ENCODE measurements at places on chromosomes 6 and 20.

GRCh38 chr6:123016431-123017103, 20.5 kb downstream of the CLVS2 start:
- DNase-seq = peak; percentile 9

DNA sequence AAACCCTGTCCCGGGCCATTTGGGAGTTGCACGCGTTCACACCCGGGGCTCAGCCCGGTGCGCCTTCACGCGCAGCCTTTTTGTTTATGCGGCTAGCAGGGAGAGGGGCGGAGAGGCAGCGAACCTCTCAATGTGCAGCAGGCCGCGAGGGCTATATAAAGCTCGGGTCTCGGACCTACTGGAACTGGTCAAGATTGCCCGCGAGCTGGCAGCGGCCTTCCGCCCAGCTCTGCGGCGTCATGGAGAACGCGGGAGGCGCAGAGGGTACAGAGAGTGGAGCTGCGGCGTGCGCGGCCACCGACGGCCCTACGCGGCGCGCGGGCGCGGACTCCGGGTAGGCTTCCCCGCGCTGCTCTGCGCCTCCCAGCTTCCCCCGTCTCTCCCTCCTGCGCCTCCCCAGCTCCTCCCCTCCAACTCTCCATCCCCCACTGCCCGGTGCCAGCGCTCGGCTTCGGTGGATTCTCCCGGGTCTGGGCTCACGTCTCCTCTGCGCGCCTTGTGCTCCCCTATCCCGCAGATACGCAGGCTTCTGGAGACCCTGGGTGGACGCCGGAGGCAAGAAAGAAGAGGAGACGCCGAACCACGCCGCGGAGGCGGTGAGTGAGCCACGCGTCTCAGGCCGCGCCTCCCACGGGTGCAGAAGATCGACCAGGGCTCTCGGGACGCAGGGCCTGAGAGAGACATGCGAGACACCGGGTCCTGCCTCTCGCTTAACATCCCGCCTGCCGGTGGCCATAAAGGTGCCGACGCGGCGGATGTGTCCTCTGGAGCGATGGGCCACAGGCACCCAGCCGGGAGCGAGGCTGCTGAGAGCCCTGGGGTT, at the start of gene RIPPLY2:
RIPPLY2 (plus strand) TSS at position 183 of the 823 bp plus-strand sequence; CDS start at position 240, 57 bp downstream.
- DNase-seq = peak; percentile 67

DNA sequence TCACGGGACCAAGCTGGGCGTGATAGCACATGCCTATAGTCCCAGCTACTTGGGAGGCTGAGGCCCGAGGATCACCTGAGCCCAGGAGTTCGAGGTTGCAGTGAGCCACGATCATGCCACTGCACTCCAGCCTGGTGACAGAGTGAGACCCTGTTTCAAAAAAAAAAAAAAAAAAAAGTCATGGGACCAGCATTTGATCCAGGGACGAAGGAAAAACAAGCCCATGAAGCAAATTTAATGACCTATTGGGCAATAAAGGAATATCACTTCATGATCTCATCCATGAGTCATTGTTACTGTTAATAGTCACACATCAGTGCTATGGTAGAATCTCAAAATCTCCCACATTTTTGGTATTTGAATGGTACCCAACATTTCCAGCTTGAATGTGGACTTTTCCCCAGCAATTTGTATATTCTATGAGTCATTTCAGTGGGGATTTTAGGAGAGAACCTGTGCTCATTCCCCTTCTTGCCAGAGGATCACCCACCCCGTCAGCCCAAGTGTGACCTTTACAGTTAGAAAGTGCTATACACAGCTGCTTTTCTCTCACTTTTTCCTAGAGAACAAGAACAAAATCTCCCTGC, 8.5 kb upstream of the SOD2 start:
- no peak for DNase-seq

GRCh38 chr6:97133067-97133466, 149.9 kb downstream of the MMS22L start:
- DNase-seq = no peak

GRCh38 chr6:37732688-37733087, 35.0 kb upstream of the MDGA1 start:
- DNase-seq = no peak

DNA sequence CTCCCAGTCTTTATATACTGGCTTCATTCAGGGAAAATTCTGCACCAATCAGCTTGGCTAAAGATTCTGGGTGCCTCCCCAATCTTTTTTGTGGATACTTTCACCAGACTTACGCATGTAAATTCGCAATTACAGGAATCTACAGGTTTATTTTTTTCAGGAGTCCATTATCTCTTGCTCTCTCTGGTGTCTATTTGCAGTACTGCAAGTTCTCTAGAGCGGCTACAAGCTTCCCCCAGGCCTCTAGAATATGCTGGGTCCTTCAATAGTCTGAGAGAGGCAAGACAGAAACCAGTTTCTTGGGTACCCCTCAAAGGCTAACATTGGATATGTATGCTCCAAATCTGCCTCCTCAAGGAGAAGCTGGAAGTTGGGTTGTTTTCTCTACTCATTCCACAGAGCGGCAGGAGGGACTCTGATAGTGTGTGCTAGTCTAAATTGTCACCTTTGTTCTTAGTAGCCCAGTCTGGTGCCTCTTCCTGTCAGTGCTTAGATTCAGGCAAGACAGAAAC, 58.5 kb downstream of the SUN5 start:
- DNase-seq = no peak

GRCh38 chr20:40019510-40019909, 669.5 kb downstream of the MAFB start:
- no peak for DNase-seq

GRCh38 chr6:24858177-24858653, 59.5 kb upstream of the ARMH2 start:
- DNase-seq = no peak

GRCh38 chr6:87925373-87926060, 122.1 kb upstream of the SPACA1 start:
- no peak for DNase-seq

- no peak for DNase-seq
Measured at GRCh38 chr6:12297363-12298016, 7.3 kb downstream of the EDN1 start.

GRCh38 chr6:55557146-55557545, 21.8 kb downstream of the HMGCLL1 start:
- no peak for DNase-seq

GRCh38 chr20:47334022-47334551, 22.4 kb downstream of the ZMYND8 start:
- DNase-seq = no peak

GRCh38 chr6:39934131-39934757, at the start of gene MOCS1:
Gene MOCS1 (minus strand): TSS chr6:39934462. CDS start chr6:39934417, 45 bp downstream.
- DNase-seq = peak; percentile 87

GRCh38 chr6:56555438-56555872, 87.2 kb downstream of the DST start:
- DNase-seq = no peak

DNA sequence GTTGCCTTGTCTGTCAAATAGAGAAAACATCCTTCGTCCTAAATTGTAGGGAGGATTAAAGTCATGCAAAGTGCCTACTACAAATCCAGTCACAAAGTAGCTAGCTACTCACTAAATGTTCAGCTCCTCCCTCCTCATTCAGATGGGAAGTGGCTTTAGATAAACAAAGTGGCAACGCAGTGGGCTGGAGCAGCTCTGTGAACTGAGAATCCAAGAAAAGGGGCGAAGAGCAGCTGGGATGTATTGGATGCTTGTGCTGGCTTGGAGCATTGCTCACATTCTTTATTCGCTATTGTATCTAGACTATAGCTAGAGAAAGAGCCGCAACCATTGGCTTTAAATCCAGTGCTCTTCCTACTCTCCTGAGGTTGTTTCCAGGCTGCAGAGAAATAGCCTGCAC, 10.3 kb downstream of the MOG start:
- DNase-seq = no peak

DNA sequence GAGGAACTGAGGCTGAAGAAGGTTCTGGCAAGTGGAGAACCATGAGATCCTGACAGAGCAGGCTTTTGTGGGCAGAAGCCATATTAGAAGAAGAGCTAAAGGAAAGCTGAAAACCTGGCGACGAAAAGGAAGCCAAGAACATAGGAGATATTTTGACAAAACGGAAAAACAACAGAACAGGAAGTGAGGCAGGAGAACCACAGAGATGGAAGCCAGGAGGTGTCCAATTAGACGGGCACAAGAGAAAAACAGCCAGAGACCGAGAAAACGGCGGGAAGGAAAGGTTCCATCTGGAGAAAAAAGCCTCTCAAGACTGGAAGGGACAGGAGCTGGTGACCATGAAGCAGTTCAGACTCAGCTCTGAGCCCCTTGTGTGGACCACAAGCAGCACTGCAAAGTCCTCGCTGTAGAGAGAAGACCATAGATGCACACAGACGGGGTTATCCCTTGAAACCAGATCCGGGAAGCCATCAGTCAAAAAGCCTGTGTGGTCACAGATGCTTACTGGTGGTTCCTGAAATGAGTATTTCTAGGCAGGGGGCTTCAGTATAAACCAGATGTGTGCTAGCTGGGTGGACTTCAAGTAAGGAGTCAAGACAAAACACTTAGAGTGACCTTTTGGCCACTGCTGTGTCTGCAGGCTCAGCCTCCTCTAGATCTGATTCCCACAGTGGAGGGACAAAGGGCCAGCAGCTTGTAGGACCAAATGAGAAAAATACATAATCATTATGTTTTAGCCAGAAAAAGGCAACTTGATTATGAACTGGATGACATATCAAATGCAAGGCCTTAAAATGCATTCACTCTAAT, 30.7 kb downstream of the SSR1 start:
- DNase-seq = no peak
